ENCODE measurements at places on chromosomes 16 and 17.

DNA sequence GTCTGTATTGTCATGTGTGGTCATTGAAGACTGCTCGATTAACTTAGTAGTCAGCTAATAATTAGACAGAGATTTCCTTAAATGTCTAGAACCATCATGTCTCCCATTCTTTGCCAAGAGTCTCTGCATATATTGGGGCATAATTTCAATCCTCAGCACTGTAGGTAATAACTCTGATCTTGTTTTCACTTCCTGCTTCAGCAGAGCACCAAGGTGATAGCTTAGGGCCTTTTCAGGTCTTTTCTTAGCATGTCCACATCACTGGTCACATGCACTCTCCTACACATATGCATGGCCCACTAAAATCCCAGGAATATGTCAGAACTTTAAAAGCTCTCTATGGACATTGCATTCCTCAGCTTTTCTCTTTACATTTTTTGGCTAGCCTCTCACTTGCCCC lies 110.3 kb upstream of the NACA2 start:
- DNase-seq: no peak

DNA sequence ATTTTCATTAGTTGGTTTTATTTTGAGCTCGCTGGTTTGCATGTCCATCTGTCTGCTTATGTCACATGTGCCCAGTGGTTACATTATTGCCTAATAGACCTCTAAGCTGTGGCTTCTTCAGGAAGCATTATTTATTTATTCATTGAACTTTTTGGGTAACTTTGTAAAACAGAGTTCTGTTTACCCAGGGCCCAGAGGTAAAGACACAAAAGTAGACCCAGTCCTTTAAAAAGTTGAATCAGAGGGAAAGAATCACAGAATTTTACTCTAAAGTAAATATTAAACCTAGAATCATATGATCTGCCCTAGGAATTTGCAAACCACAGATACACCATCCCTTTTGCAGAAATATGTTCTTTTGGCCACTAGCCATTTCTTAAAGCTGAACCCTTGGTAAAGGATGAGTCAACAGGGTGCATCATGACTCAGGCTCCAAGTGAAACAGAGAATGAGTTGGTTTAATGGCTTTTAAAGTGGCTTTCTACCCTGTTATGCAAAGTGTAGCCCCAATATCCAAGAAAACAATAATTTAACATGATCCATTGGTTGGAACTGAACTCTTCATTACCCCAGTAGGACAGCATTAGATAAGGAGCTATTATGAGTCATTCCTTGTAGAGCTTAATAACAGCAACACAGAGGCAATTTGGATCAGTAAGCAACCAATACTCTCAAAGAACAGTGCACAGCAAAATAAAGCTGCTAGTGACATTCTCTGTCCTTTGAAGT lies 236.3 kb downstream of the KCNJ2 start:
- DNase-seq: no peak

GRCh38 chr17:76467809-76468633 lies 618 bp downstream of the AANAT start:
- DNase-seq: peak; percentile 16

- no peak for DNase-seq
Measured at GRCh38 chr16:1311738-1312466, 2.5 kb downstream of the UBE2I start.

GRCh38 chr17:74149597-74150427 lies 53.7 kb upstream of the RPL38 start:
- DNase-seq: no peak

DNA sequence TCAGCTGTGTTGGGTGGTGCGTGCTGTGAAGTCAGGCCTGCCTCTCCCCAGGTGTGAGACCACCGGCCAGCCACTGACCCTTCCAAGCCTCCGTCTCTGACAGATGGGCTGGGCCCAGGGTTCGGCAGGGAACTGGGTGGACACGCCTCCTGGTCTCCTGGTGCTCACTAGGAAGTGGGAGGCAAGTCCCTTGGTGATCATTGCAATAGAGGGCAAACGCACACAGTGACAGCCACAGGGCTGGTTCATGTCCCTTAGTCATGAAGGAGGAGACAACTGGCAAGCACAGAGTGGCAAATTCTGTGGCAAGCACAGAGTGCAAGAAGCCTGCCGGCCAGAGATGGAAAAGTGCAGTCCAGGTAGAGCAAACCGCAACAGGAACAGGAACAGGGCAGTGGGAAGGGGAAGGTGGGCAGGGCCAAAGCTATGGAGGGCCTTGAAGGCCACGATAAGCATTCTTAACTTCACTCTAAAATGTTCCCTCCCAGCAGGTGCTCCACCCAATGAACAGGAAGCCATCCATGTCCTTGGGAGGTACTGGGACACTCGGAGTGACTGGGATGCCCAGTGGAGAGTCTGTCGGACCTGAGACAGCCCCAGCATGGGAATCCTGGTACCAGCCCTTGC lies 21.9 kb downstream of the USP7 start:
- DNase-seq: no peak

- no peak for DNase-seq
Measured at GRCh38 chr16:73176577-73177013, 128.7 kb upstream of the ZFHX3 start.
